ENCODE measurements at places on chromosomes 1 and 21. TPM values are rescaled to one million over a fixed set of nuclear protein-coding genes. Genes with fewer than 3 reads are reported as not detected.
A peak's percentile ranks its signal among the peaks of the same experiment; 100 is the strongest.

GRCh38 chr1:24382165-24382577 lies 31.4 kb downstream of the STPG1 start:
- peaks cover 3% of the 10 kb centered on the region for H3K36me3 ChIP-seq
- DNase-seq = no peak
- no peak overlapping the region for H3K27ac ChIP-seq
- H3K27me3 ChIP-seq = no peaks in the 10 kb centered on the region
- no peak overlapping the region for H3K4me3 ChIP-seq

DNA sequence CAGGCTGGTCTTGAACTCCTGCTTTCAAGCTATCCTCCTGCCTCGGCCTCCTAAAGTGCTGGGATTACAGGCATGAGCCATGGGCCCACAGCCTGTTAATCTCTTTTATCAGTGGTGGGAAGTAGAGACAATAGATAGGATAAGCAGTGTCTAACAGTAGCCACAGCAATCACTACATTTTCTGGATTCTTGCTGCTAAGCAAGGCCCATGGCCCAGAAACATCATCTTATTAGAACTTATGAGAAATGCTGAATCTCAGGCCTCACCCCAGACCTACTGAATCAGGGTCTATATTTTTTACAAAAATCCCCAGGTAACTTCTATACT lies 29.7 kb downstream of the IGFN1 start:
- H3K36me3 ChIP-seq = no peaks in the 10 kb centered on the region
- H3K27ac ChIP-seq = no peak overlapping the region
- no peaks in the 10 kb centered on the region for H3K4me1 ChIP-seq
- no peaks in the 10 kb centered on the region for H3K27me3 ChIP-seq
- DNase-seq = no peak
- no peak overlapping the region for H3K4me3 ChIP-seq

IFI44L gene
- total RNA-seq = 22.4 TPM

DNA sequence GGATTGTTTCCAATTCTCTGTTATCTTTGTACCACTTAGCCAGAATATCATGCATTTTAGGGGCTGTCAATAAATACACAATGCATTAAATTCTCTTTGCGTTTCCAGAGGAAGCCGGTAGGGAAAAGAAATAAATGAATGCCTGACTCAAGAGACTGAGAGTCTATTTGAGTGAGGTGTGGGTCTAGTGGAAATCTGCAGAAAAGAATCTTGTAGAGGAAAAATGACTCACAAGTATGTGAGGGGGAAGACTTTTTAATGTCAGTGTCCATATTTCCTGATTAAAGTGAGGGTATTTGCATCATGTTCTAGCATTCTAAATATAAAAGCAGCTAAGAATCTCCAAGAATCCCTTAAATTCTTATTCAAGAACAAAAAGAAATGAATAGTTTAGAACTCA lies 271.1 kb downstream of the PTPRC start:
- peaks cover 13% of the 10 kb centered on the region for H3K36me3 ChIP-seq
- H3K27me3 ChIP-seq = no peaks in the 10 kb centered on the region
- H3K27ac ChIP-seq = no peak overlapping the region

IL10 gene
- not detected for total RNA-seq

RRP1 gene
- 62.9 TPM for total RNA-seq

RPE65 gene
- total RNA-seq = not detected

DNA sequence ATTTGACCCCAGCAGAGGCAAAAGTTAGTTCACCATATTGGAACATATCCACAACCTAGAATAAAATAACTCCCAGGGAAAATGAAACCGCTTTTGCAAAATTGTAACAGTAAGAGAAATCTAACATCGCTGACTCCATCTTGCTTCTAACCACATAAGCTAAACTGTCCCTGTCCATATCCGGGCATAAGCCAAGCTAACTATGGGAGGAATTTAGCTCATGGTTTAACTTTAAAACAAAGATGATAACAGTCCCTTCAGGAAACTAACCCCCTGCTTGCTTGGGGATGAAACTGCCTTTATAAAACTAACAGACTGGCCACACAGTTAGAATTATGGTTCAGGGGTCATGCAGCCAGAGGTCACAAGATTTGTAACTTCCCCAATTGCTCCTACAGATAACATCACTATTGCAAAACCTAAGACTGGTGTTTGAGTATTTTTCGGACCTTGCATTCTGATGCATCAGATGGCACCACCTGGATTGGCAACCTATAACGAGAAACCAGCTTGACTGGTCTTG lies 46.3 kb downstream of the TESK2 start:
- no peaks in the 10 kb centered on the region for H3K4me1 ChIP-seq
- no peak overlapping the region for H3K4me3 ChIP-seq
- H3K27ac ChIP-seq = no peak overlapping the region
- H3K27me3 ChIP-seq = no peaks in the 10 kb centered on the region

- peaks cover 32% of the 10 kb centered on the region for H3K4me1 ChIP-seq
- DNase-seq = peak; percentile 89
- no peaks in the 10 kb centered on the region for H3K27me3 ChIP-seq
- no peak overlapping the region for H3K4me3 ChIP-seq
- peaks cover 20% of the 10 kb centered on the region for H3K36me3 ChIP-seq
- H3K27ac ChIP-seq = no peak overlapping the region
Measured at GRCh38 chr1:35451125-35451528, 106.1 kb downstream of the KIAA0319L start.

- peaks cover 2% of the 10 kb centered on the region for H3K4me1 ChIP-seq
- H3K36me3 ChIP-seq = no peaks in the 10 kb centered on the region
- peaks cover 43% of the 10 kb centered on the region for H3K27me3 ChIP-seq
- DNase-seq = peak; percentile 9
Measured at GRCh38 chr1:227321035-227321434, 2.7 kb upstream of the CDC42BPA start.

- peaks cover 89% of the 10 kb centered on the region for H3K4me1 ChIP-seq
- DNase-seq = no peak
- no peaks in the 10 kb centered on the region for H3K27me3 ChIP-seq
- peaks cover 68% of the 10 kb centered on the region for H3K36me3 ChIP-seq
- H3K4me3 ChIP-seq = no peak overlapping the region
- H3K27ac ChIP-seq = peak overlapping the region; percentile 95
Measured at GRCh38 chr1:40392221-40392620, 18.7 kb downstream of the SMAP2 start.

DNA sequence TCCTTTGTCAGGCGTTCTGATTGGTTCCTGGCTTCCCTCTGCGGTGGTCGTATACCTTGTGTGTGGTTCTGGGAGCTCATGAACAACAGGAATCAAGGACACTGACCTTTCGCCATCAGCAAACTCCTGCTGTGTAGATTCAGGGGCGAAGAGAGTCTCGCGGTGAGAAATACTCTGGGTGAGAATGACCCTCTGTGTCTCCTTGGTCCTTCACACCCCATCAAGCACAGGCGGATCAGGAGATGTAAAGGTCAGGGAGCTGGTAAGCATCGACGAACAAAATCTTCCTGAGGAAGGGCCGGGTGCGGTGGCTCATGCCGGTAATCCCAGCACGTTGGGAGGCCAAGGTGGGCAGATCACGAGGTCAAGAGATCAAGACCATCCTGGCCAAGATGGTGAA lies 207.2 kb downstream of the KIF26B start:
- no peaks in the 10 kb centered on the region for H3K36me3 ChIP-seq
- no peak overlapping the region for H3K4me3 ChIP-seq
- peaks cover 6% of the 10 kb centered on the region for H3K4me1 ChIP-seq
- no peak overlapping the region for H3K27ac ChIP-seq
- no peak for DNase-seq
- H3K27me3 ChIP-seq = peaks cover 4% of the 10 kb centered on the region

DNA sequence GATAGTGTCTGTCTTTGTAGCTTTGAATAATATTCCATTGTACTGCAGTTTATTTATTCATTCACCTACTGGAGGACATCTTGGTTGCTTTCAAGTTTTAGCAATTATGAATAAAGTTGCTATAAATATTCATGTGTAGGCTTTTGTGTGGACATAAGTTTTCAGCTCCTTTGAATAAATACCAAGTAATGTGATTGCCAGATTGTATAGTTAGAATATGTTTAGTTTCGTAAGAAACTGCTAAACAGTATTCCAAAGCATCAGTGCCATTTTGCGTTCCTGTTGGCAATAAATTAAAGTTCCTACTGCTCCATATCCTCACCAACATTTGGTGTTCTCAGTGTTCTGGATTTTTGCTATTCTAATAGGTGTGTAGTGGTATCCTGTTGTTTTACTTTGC lies 311.7 kb upstream of the FMN2 start:
- no peak for DNase-seq
- H3K4me3 ChIP-seq = no peak overlapping the region
- no peaks in the 10 kb centered on the region for H3K4me1 ChIP-seq
- H3K27ac ChIP-seq = no peak overlapping the region
- no peaks in the 10 kb centered on the region for H3K36me3 ChIP-seq
- no peaks in the 10 kb centered on the region for H3K27me3 ChIP-seq

GRCh38 chr1:12532405-12533315 lies 85.3 kb downstream of the DHRS3 start:
- H3K36me3 ChIP-seq = peaks cover 18% of the 10 kb centered on the region
- H3K4me3 ChIP-seq = no peak overlapping the region
- H3K27ac ChIP-seq = no peak overlapping the region
- no peak for DNase-seq
- H3K27me3 ChIP-seq = no peaks in the 10 kb centered on the region
- H3K4me1 ChIP-seq = peaks cover 22% of the 10 kb centered on the region

NT5C1A gene
- 0.25 TPM for total RNA-seq

DNA sequence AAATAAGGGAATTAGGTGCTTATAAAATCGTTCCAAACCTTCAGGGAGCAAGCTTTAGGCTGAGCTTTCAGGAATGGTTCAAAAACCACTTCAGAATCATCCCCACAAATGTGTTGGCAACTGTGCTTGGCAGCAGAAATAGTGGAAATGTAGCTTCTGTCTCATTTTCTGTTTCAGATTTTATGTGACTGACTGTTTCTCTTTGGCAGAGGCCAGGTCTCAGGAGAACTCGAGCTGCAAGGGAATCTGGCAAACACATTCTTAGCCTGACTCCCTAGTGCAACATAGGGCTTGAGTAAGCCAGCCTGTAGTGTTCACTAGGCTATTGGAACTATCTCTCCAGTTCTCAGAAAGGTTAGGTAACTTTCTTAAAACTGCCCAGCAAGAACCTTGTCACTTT lies 128.6 kb downstream of the PLA2G4A start:
- H3K27ac ChIP-seq = no peak overlapping the region
- H3K4me3 ChIP-seq = no peak overlapping the region
- H3K27me3 ChIP-seq = peaks cover 2% of the 10 kb centered on the region
- H3K4me1 ChIP-seq = no peaks in the 10 kb centered on the region
- DNase-seq = no peak
- H3K36me3 ChIP-seq = no peaks in the 10 kb centered on the region
